ENCODE measurements at places on chromosomes 16 and 17.

GRCh38 chr16:661184-661821, 6.6 kb upstream of the RHOT2 start:
- DNase-seq: no peak

DNA sequence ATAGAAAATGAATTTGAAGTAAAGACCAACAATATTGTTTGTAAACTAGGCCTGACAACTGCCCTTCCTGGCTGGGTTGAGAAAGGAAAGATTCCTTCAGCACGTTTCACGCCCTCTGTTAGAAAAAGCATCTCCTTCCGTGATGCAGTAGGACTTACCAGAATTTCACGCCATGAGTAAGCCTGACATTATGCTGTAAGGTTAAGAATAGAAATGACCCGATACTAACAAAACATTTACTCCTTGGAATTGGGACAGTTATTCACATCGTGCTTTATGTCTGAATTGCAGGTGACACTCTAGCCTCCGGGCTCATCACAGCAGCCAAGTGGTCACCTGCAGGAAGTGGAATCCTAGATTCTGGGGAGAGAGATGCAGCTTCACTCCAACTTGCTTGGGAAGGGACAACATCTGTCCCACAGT, 17.5 kb downstream of the MARCHF10 start:
- no peak for DNase-seq

GRCh38 chr17:62724398-62725146, 83.5 kb downstream of the MARCHF10 start:
- DNase-seq: no peak

GRCh38 chr17:17902877-17903276, 66.1 kb upstream of the SREBF1 start:
- DNase-seq: no peak

Data from progenitor cell of endocrine pancreas (in vitro differentiated cells).